ENCODE measurements at places on chromosomes 12 and 14.

DNA sequence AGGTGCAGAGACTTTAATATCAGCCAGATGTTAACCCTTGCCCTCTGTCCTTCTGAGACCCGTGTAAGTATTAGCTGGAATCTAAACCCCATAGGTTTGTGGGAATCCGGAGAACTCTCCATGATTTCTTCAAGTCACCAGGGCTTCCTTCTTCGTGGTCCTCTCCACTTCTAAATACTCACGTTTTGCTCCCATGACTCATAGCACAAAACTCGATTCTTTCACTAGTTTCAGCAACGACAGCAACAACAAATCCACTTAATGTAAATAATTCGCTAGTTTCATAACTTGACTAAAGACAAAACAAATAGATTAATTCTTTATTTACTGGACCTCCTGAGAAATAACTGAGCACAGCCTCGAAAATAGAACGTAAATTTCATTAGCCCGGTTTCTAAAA, 4.4 kb upstream of the CLEC2A start:
- DNase-seq = no peak

GRCh38 chr14:94157197-94157596, 16.9 kb upstream of the PPP4R4 start:
- DNase-seq = no peak

DNA sequence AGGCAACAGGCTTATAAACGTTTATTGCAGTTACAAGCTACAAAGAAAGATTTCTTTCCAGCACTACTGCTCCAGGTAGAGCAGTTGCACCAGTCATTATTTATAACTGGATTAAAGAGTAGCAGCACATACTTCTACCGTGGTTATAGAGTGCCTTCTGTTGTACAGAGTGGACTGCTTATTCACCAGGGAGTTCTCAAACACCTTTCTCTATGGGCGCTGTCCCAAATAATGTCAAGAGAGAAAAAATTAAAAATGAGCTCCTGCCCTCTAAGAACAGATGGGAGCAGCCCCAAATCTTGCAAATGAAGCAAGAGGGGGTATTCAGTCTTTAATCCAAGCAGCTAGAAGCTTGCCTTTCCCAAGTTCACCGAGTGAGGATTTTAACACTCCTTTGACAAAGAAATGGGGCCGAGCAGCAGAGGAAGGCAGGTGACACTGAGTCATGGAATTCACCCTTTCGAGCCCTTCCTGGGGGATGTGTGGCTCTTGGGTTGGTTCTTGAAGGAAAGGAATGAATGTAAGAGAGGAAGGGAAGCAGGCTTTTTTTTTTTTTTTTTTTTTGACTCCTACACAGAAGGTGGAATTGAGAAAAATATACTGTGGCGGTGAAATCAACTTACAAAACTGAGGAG, 181.2 kb downstream of the PRKCH start:
- DNase-seq = peak; percentile 42

DNA sequence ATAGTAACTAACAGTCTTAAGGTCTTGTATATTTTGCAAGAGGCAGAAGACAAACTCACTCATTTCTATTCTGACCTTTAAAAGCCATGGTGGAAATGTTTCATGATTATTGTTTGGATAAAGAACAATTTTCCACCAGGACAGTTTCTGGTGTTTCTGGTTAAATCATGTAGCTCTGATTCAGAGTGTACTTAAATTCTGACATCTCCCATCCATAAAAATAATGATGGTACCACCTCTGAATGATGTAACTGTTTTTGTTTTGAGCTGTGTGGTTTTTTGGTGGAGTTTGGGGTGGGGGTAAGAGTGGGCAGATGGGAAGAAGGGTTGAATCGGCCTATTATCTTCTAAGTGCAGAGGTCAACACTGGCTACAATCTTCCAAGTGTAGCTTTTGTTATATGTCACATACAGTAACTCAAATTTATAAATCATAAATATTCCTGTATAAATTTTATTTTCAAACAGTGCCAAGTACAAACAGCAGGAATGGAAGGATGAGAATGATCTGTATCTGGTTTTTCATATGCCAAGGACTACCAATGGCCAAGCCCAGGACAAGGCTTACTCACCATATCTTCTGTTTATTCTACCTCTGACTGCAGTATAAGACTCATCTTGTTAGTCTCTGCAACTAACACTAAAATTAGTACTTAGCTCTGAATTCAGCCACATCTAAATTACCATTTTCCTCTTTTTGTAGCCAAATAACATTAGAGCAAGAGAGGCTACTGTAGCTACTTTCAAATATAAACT, 108.7 kb downstream of the BCAT1 start:
- DNase-seq = peak; percentile 64

GRCh38 chr14:23470947-23471346, 1.4 kb downstream of the NGDN start:
- DNase-seq = no peak

- DNase-seq = no peak
Measured at GRCh38 chr14:56216626-56217379, 98.6 kb downstream of the PELI2 start.

DNA sequence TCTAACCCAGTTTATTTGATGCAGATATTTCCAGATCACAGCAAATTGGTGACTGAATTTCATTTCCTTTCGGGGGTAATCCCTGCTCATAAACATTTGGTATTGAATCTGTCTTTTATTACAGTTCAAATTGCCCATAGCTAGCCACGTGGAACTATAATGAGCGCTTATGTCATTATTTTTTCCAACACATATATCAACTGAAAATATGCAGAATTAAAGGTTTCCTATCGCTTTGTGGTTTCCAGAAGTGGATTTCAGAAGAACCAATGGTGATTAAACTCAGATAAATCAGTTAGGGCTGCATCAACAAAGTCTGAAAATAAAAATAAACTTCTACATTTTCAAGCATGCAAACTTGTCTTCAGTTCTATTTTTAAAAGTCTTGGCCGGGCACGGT, 111.9 kb downstream of the PIK3C2G start:
- DNase-seq = no peak
